ENCODE measurements at places on chromosomes 4 and X.

- DNase-seq, result no peak
Measured at GRCh38 chrX:100353326-100353725, 56.7 kb downstream of the PCDH19 start.

GRCh38 chr4:14182148-14182547 lies 554.6 kb upstream of the BOD1L1 start:
- no peak for DNase-seq

- DNase-seq, result no peak
Measured at GRCh38 chr4:75557696-75558095, 1.8 kb downstream of the ODAPH start.

GRCh38 chr4:128917781-128918180 lies 108.3 kb downstream of the JADE1 start:
- no peak for DNase-seq

DNA sequence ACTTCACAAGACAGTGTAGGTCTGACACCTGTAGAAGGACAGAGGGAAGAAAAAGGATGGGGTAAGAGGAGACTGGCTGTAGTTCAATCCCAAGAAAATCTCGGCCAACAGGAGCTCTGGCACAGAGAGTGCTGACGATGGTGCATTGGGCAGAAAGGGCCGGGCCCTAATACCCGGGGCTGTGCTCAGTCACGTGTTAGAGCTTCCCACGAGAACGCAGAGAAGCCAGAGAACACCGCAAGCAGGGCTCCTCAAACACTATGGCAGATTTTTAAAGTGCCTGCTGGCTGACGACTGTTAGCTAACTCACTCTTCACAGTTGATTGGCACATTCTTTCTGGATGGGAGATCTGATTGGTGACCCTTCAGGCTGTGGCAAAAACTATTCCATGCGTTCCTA lies 35.5 kb downstream of the EREG start:
- DNase-seq, result no peak

DNA sequence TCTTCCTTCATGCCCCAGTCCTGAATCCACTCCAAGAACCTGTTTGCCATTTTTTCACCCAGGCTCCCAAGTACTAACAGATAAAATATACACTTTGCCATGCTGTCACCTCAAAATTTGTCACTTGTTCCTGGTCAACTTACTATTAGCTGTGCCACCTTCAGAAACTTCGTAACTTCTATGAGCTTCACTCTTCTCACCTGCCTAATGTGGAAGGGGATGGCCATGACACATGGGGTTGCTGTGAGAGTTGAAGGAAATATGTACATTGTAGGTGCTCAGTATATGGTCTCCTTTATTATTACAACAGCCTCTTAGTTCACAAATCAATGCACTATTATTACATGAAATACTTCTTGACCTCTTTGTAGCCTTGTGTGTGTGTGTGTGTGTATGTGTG lies 10.4 kb downstream of the TMSB4X start:
- DNase-seq, result no peak

DNA sequence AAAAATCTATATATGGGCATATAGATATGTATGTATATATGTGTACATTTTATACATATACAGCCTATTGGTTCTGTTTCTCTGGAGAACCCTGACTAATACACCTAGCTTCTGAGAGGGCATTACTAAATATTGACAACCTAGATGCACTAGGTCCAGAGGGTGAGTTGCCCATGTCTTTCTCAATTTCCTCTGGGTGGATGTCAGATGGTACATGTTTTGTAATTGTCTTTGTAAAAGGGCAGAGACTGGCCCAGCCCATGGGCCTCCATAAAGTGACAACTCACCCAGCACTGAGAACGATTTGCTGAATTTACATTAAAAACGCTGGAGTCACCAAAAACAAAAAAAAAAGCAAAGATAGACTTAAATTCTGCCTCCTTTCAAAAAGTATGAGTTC lies 198.5 kb upstream of the FAM241A start:
- DNase-seq, result no peak

DNA sequence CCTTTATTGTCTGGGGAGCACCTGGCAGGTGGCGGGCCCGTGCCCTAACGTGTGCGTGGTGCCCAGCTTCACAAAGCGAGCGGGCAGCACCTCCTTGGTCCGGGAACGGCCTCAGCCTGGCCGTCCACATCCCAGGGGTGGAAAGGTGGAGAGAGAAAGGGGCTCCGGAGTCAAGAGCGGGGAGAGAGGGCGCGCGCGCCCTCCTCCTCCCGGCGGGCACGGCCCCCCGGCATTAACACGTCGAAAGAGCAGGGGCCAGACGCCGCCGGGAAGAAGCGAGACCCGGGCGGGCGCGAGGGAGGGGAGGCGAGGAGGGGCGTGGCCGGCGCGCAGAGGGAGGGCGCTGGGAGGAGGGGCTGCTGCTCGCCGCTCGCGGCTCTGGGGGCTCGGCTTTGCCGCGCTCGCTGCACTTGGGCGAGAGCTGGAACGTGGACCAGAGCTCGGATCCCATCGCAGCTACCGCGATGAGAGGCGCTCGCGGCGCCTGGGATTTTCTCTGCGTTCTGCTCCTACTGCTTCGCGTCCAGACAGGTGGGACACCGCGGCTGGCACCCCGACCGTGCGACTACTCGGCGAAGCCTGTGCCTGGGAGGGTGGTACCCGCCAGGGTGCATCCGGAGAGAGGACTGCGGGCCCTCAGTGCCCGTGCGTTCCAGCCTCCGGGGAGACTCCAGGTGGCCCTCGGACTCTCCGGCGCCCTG lies at the start of gene KIT:
TSS of gene KIT (plus strand) at position 407 of the 701 bp plus-strand sequence. CDS start at position 465, 58 bp downstream.
- peak; percentile 41 for DNase-seq

DNA sequence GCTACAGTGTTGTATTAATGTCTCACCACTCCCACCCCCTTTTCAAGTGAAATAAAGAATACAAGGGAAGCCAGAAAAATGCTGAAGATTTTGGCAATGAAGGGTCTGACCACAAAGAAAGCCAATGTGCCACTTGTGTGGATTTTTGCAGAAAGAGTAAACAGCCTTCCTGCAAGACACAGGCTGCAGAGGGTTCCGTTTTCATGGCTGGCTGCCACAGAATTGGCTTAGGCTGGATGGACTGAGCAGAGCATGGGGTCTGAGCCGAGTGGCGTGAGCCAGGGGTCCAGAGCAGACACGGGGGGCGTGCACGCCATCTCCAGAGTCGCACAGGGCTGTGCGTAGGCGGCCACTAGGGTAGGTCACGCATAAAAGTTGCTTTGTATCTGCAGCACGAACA lies 69.2 kb downstream of the MTNR1A start:
- DNase-seq, result no peak

DNA sequence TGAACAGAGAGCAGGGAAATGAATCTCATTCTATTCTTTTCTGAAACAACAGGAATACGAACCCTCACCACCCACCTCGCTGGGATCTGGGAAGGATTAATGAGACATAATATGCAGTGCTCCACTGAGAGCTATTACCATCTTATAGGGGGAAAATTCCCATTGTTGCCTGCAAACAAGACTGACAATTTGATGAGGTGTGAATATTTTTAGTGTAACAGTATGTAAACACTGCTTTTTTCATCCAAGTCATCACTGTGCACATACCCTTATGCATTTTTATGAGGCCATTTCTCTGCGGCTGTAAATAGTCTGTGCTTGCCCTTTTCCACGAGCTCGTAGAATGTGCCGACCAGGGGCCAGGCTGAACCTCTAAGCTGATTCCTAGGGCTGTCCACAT lies 285.6 kb upstream of the CPEB2 start:
- DNase-seq, result no peak

DNA sequence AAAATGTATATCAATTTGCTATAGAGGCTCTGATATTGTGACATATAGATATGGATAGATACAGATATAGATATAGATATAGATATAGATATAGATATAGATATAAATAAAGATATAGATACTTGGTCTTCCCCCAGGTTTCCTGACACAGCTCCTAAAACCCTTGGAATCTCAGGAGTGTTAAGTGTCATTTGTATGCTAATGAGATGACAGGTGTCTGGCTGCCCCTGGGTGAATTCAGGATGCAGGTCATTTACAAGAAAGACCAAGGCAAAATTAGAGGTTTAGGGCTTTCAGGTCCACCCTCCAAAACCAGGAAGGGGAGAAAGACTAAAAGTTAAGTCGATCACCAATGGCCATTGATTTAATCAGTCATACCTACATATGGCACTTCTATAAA lies 1034.8 kb downstream of the PDHA2 start:
- no peak for DNase-seq

GRCh38 chrX:1400742-1401471 lies 9.0 kb upstream of the SLC25A6 start:
- DNase-seq, result no peak

GRCh38 chr4:71257761-71258160 lies 81.1 kb upstream of the SLC4A4 start:
- no peak for DNase-seq

DNA sequence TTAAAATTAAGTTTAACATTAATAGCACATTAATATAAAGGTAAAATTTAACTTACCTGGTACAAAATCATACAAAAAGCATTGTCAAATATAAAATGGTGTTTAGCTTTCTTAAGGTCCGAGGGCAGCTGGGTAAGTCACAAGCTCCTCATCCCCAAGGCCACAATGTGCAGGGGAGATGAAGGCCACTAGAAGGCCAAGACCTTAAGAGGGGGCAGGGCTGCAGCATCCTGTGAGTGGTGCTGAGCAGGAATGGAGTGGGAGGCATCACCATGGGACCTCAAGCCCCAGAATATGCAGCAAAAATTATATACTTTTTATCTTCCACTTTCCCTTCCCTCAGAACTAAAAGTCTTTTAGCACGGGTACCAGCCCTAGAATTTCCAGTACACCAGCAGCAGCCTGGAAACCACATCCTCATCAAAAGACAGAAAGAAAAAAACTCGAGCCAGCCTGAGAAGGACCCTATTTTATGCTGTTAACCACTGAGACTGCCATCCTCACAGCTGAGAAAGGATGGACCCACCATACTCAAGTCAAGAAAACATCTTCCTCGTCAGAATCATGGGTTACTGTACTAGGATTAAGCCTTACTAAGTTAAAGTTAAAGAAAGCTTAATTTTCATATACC lies 13.0 kb upstream of the RHOXF2 start:
- no peak for DNase-seq

GRCh38 chrX:135327299-135327698 lies 18.0 kb downstream of the ETDC start:
- DNase-seq, result no peak

DNA sequence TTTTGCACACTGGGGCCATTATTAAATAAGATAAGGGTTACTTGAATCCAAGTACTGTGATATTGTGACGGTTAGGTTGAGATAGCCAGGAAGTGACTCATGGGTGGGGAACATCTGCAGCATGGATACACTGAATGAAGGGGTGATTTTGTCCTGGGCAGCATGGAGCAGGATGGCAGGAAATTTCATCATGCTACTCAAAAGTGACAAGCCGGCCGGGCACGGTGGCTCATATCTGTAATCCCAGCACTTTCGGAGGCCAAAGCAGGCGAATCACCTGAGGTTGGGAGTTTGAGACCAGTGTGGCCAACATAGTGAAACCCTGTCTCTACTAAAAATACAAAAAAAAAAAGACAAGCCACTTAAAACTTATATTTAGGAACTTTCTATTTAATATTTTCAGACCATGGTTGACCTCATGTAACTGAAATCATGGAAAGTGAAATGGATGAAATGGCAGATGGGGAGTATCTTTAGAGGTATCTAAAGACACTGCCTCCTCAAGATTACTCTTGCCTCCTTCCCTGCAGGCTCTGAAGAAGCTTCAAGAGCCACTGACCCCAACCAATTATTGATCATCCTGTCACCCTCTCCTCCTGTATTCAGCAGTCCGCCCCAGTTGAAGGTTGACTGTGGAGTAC lies 3.9 kb upstream of the TRIM60 start:
- no peak for DNase-seq

DNA sequence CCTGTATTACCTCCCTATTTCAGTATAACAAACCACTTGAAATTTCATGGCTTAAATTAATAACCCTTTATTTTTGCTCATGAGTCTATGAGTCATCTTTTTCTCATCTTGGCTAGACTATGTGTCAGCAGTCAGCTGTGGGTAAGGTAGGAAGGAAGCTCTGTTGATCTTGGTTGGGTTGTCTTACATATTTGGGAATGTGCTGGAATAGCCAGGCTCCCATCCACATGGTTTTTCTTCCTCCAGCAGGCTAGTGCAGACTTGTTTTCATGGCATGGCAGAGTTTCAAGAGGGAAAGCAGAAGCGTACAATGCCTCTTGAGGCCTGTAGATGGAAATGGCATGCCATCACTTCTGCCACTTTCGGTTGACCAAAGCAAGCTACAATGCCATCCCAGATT lies 89.7 kb downstream of the LINC00632 start:
- no peak for DNase-seq

DNA sequence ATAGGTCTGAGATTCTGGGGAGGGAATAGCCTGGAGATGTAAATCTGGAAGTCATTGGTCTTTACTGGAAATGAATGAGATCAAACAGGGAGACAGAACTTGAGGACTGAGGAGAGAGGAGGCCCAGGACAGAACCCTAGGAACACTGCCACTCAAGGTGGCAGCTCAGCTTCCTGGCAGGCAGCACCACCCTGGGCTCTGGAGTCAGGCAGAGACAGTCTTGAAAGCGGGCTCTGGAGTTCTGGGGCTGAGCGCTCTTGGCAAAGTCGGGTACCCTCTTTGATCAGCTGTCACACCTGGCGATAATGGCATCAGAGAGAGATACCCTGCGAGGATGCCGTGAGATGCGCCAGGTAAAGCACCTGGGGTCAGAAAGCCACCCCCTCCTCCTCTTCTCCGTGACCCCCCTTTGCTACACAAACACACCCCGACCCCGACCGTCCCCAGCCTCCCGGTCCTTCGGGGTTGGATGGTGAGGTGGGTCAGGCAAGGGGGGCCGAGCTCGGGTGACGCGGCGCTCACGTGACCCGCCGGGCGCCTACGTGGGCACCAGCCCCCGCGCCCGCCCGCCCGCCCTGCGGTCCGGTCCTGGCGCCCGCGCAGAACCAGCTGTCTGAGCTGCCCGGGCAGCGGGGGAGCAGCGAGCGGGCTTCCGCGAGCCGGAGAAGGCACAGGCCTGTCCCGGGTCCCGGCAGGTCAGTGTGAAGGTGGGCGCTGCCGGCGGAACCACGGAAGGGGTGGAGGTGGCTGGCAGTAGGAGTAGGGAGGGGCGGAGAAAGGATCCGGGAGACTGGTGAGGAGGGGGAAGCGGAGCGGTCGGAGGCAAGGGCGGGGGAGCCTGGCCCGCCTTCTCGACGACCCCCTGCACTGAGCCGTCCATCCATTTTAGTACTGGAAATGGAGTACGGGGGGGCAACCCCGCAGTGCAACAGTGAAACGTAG lies at the start of gene TCEAL3:
TSS of gene TCEAL3 (plus strand) at position 600 of the 942 bp plus-strand sequence. CDS start 1,102 bp downstream, outside the sequence.
- DNase-seq, result peak; percentile 76

DNA sequence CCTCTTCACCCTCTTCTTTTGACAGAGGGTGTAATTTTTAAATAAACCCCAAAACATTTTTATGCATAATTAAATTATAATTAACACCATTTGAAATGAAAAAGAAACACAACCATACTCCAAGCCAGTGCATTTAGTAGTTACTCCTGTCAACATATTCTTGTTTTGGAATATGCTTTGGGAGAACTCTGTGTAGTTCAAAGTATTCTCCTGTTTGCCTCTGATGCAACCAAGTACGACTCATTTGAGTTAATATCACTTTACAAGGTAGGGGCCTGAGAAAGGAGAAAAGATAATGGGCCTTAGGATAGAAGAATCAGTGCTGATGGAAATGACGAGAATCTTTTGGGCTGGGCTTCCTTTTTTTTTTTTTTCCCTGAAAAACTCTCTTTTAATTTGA lies 2.7 kb downstream of the PTPN13 start:
- DNase-seq, result no peak

Measured in uterus (tissue), 4 donors.